ENCODE measurements at places on chromosomes 5 and 9.

DNA sequence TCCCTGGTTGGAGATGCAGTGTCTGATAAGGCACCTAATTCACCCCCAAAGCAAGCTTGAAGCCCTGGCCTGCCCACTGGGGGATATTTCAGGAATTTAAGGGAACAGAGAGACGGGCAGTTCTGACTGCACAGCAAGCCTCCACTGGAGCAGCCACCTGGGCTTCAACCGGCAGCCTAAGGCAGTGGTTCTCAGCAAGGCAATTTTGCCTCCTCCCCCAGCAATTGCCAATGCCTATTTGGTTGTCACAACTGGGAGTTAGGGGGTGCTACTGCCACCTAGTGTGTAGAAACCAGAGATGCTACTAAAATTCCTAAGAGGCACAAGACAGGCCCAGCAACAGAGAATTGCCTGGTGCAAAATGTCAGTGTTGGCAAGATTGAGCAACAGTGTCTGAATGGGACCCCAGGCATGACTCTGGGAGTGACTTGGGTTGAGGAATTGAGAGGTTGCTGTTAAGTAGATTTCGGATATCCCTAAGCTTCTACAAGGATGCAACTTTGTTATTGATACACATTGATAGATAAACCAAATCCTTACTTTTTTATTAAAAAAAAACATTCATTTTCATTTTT is 58.7 kb upstream of the CTSL start:
- peak; percentile 46 for DNase-seq

- DNase-seq, result no peak
These were observed 33.8 kb upstream of the NTNG2 start for GRCh38 chr9:132127888-132128534.

DNA sequence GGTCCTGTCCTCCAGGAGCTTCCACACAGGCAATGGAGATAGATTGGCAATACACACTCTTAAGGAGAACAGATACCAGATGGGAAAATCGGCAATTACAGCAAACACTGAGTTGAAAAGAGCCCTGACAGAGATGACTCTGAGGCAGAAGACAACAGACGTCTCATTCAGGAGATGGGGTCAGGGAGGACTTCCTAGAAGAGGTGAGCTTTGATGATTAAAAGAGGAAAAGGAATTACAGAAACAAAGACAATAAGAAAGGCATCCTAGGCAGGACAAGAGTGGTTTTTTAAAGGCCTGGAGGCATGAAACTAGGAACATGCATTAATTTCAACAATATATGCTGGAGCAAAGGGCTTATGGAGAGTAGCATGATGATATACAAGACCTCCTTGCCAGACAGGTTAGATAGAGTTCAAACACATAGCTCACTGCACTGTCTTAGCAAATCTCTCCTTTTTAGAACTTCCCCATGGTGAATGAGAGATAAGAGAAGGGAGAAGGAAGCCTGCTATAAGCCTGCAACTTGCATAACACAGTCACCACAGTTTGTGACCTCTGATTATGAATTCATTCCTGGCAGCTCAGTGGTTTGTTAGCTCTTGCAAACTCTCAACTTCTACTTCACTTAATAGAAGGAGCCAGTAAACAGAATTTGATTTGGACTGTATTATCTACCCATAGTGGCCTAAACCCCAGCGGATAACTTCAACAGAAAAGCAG is 48.5 kb downstream of the SIL1 start:
- DNase-seq, result no peak

- peak; percentile 27 for DNase-seq
These were observed 180.0 kb upstream of the IL12B start for GRCh38 chr5:159510282-159510681.

GRCh38 chr5:168875832-168876231 is 296.7 kb upstream of the PANK3 start:
- no peak for DNase-seq

DNA sequence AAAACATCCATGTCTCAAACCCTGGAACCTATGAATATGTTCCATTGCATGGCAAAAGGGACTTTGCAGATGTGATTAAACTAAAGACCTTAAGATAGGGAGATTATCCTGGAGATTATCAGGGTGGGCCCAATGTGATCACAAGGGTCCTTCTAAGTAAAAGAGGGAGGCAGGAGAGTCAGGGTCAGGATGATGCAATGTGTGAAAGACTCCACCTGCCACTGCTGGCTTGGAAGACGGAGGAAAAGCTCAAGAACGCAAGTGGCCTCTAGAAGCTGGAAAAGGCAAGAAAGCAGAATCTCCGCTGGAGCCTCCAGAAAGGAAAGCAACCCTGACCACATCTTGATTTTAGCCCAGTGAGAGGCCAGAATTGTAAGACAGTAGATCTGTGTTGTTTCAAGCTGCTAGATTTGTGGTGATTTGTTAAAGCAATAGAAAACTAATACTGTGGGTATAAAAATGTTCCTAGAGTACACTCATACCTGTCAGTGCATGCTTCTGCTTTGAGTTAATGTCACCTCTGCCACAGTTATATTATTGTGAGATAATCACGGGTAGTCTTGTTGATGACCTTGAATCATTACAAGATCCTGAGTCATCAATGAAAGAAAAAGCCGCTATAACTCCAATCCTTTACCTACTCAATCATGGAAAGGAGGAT is 93.5 kb upstream of the TNPO1 start:
- DNase-seq, result no peak

DNA sequence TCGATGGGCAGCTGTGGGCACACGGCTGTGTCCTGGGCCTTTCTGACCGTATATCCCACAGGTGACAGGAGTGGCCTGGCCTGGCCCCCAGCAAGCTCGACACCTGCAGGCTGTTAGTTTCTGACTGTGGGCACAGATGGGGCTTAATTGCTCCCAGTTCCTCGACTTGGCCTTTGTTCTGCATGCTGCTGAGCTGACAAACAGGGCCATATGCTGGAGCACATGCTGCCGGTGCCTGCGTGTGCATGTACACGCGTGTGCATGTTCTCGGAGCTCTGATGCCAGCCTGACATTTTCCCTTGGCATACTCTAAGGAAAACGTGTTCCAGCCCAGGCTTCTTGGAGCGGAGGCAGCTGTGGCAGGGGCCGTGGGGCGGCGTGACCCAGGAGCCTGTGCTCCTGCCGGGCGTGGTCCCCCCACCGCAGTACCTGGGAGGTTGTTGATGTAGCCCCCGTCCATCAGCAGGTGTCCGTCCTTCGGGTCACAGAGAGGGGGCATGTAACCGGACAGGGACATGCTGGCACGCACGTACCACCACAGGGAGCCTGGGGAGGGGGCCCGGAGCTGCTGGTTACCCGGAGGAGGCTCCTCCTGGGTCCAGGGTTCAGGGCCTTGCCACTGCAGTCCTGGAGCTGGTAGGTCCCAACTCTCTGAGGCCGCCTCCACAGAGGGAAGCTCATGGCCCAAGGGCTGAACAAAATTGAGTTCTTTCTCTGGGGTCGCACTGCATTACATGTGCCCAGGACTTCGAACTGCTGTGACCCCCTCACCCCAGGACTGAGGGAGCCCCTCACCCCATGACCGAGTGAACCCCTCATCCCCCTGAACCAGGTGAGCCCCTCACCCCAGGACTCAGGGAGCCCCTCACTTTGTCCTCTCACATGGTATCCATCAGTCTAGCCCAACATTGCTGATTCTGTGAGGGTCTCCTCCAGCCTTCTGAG is 4.1 kb upstream of the NSMF start:
- DNase-seq, result no peak

DNA sequence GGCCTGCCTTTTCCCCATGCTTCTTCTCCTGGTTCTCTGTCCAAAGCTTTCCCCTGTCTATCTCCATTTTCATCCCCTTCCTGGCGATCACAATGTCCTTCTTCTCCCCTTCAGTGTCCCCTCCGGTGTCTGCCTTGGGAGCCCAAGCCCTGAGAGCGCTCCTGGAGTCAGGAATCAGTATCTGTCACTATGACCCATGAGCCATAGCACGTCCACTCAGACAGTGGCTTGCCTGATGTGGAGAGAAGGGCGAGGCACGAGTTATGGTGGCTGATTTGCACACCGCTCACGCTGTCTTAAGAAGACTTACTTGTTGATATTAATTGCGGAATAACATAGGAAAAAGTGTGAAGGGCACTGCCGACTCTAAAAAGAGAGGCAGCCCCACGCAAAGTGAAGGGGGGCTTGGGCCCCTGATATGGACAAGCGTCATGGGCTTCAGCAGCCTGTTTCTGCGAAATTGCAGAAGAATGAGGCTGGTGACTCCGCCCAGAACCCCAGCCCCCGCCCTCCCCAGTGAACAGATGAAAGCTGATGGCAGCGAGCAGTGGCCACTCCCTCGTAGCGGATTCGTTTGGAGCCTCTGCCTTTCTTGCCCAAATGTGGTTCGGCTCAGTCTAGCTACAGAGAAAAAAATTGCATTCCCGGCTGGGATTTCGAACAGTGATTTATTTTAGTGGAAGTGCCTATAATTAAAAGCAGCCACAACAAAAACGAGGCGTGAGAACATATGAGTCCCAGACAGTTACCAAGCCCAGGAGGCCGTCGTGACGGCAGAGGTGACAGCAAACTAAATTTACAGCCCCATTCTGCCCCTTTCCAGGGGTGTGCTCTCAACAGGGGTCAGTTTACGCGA is 149.8 kb downstream of the ICE1 start:
- DNase-seq, result no peak

DNA sequence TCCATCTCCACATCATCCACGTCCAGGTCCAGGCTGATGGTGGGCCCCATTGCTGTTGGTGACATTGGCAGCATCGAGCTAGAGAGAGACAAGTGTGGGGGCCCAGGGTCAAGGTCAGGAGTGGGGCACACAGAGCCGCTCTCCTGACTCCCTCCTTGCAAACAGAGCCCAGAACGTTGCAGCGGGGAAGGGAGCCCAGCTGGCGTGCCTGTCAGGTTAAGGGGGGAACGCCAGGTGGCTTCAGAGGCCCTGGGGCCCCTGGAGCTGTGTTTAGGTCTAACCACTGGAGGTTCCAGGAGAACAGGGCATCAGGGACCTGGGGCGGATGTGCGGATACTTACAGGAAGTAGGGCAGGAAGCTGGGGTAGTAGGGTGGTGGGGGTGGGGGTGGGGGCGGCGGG is 7.5 kb downstream of the RNF44 start:
- no peak for DNase-seq

DNA sequence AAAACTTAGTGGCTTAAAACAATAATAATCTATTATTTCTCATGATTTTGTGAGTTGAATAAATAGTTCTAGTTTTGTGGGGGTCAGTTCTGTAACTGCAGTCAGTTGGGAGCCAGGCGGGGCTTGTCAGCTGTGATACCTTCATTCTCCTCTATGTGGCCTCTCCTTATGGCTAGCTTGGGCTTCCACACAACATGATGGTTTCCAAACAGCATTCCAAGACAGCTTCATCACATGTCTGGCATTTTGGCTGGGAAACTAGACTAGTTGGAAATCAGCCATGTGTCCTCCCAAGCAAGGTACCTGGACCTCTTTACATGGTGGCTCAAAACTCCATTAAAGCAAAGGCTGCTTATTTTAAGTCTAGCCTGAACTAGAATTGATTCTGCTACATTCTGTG is 61.4 kb upstream of the RANBP3L start:
- DNase-seq, result no peak

GRCh38 chr9:97978371-97979130 is 4.6 kb upstream of the ANP32B start:
- DNase-seq, result no peak

- no peak for DNase-seq
These were observed 130.9 kb downstream of the CCDC192 start for GRCh38 chr5:127834094-127834531.

DNA sequence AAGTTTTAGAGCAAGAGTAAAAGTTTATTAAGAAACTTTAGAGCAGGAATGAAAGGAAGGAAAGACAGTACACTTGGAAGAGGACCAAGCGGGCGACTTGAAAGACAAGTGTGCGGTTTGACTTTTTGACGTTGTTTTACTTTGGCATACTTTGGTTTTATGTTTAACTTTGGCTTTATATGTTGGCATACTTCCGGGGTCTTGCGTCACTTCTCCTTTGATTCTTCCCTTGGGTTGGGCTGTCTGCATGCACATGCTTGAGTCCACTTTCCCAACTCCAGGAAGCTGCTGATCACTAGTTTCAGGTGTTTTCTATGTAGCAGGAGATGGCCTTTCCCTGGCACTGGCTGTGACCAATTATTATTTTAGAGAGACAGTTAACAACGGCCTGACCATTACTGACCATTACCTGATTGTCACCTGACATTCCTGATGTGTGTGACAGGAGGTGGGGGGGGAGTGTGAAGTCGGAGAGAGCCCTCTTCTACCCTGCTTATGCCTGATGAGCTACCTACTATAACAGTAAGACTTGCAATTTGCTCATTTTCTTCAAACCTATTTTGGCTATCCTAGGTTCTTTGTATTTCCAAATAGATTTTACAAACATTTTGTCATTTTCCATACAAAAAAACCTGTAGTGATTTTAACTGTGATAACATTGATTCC is 45.5 kb downstream of the TNFSF8 start:
- no peak for DNase-seq

DNA sequence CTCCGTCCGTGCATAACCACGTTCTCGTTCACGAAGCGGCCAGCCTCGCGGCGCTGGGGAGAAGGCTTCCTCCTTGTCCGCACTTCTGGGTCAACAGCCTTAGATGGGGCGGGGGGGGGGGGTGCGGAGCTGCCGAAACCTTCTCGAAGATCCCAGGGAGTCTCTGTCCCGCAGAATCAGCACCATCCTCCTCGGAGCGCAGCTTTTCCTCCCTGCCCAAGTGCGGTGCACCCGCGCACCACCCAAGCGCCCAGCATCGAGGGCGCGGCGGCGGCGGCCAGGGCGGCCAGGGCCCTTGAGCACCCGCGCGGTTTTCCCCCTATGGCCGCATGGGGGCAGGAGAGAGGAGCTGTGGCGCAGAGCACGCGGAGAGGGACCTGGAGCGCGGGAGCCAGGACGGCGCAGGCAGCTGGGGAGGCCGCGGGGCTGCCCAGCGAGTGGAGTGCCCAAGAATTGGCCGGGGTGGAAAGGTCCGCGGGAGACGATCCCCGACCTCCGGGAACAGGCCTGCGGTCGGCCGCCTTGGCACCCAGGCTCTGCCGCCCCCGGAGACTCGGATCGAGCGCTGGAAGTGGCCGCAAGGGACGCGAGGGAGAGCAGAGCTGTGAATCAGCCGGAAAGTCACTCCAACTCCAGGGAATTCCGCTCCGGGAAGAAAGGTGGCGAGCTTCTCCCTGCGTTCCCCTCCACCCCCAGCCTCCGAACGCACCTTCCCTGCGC is 43.1 kb downstream of the TMEM174 start:
- DNase-seq, result peak; percentile 96

DNA sequence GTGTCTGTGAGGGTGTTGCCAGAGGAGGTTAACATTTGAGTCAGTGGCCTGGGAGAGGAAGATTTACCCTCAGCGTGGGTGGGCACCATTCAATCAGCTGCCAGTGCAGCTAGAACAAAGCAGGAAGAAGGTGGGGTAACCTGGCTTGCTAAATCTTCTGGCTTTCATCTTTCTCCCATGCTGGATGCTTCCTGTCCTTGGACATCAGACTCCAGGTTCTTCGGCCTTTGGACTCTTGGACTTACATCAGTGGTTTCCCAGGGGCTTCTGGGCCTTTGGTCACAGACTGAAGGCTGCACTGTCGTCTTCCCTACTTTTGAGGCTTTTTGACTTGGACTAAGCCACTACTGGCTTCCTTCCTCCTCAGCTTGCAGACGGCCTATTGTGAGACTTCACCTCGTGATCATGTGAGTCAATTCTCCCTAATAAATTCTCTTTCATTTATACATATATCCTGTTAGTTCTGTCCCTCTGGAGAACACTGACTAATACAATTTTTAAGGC is 38.1 kb downstream of the PBX3 start:
- no peak for DNase-seq

- no peak for DNase-seq
These were observed 291.6 kb downstream of the DOCK8 start for GRCh38 chr9:506281-506680.

GRCh38 chr9:75930730-75931321 is 40.4 kb downstream of the PCSK5 start:
- DNase-seq, result no peak

GRCh38 chr9:68706363-68707201 is 1.5 kb downstream of the PIP5K1B start:
- no peak for DNase-seq

GRCh38 chr5:158117467-158118160 is 258.7 kb upstream of the CLINT1 start:
- no peak for DNase-seq

Data from SK-N-SH (cell line).